NCI-H774 (cell line): ENCODE measurements at places on chromosomes 11 and 22.

DNA sequence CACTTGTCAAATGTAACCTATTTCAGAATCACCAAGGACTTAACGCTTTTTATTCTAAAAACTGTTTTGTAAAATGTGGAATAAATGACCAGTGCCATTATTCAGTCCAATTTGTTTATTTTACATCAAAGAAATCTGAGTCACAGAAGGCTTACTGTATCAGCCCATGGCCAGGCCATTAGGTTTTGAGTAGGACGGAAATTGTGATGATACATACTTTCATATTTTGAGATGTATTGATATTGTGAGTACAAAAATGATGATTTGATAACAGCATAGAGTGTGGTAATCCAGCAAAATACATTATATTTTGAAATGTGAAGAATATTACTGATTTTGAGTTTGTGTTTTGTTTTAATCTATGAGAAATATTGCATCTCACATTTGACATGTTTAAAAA, 81.1 kb downstream of the PIWIL3 start:
- DNase-seq = no peak

DNA sequence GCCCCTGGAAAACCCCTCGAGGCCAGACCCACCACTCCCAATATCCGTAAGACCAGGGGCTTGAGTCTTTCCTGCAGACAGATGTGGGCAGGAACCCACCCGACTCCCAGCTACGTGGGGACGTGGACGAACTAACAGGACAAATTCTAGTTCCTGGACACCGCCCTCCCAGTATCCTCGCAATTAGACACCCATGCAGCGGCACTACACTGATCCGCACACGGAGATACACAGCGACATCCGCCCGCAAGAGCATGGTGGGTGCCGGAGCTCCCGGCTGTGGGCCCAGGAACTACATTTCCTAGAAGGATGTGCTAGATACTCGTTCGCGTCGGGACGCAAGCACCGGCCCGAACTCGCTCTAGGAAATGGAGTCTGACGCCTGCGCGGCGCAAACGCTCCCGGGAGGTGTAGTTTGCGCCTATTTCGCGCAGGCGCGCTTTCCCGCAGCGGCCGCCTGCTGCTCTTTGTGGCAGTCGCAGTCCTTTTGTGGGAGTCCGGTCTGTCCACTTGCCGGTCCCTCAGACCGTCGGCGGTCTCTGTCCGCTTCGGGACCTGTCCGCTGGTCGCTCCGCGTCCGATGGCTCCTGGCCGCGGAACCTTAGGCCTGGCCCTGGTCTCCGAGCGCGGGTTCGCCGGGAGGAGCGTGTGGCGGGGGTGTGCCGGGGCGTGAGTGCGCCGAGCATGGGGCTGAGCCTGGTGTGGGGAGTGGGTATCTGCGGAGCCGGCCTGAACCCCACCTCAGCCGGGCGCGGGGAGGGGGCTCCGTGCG, at the start of gene ZNF74:
Gene ZNF74 (plus strand): TSS at position 447 of the 772 bp plus-strand sequence. CDS start 478 bp downstream, outside the sequence.
- DNase-seq = peak; percentile 82

- DNase-seq = no peak
These were observed 33.1 kb upstream of the MRGPRX1 start for GRCh38 chr11:18972336-18972735.

- no peak for DNase-seq
These were observed 10.6 kb upstream of the GNB1L start for GRCh38 chr22:19865141-19865829.

- no peak for DNase-seq
These were observed 32.9 kb upstream of the EED start for GRCh38 chr11:86211619-86212018.

GRCh38 chr11:81286550-81286949, 1447.1 kb downstream of the FAM181B start:
- DNase-seq = no peak

DNA sequence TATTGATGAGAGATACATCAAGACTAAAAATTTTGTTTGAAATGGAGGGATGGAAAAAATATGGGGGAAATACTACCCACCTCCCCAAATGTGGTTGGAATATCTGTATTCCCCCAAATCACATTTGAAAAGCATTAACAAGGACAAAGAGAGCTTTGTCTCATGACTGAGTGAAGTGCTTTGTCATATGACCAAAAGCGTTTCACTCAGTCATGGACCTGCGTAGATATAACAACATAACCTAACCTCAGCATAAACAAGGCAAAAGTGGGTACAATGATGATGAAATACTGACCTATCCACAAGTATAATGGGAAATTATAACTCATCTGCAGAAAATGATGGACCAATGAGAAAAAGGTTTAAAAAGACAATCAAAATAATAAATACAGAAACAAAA, 418.3 kb downstream of the TBC1D22A start:
- no peak for DNase-seq

- DNase-seq = no peak
These were observed 59.7 kb downstream of the FAM83F start for GRCh38 chr22:40054486-40054885.

DNA sequence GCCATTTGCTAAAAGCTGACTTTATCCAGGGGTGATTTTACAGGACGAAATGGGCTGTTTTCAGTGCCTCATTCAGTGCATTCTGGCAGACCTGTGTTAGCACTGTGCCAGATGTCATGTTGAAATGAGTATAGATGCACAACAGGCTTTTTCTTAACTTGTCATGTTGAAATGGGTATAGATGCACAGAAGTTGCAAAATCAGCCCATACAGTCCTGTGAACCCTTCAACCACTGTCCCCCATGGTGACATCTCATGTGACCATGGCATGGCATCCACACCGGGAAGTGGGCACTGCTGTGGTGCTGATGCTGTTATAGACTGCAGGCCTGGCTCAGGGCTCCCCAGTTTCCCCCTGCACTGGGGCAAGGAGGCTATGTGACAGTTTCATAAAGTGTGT, 2.5 kb downstream of the TALDO1 start:
- DNase-seq = no peak

DNA sequence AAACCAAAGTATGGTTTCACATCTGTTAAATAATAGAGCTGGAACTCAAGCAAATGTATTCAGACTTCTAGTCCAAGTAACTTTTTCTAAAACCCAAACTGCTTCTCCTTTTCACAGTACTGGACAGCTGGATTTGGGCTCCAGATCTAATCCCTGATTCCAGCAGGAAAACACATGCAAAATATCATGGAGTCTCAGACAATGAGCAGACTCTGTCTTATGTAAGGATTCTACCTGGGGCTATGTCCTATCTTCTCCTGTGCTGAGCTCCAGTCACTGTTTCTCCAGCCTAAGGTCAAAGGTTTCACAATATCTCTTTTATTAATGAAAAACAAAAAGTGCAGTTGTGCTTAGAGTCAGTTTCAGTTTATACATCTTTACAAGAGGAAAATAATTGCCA, 83.2 kb upstream of the EED start:
- no peak for DNase-seq

DNA sequence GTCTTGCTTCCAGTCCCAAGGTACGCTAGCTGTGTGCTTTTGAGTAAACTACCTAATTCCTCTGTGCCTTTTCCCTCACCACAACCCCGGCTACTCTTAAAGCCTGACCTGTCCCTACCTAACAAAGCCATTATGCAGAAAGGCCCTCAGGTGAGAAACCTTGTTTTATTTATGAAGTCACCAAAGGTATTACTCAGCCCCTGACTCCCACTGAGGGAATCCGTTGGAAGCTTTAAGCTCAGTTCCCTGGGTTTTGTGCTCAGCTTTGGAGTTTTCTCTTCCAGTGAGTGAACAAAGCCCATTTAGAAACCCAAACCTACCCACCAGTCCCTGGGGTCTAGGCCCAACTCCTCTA, 90.9 kb downstream of the APIP start:
- no peak for DNase-seq

DNA sequence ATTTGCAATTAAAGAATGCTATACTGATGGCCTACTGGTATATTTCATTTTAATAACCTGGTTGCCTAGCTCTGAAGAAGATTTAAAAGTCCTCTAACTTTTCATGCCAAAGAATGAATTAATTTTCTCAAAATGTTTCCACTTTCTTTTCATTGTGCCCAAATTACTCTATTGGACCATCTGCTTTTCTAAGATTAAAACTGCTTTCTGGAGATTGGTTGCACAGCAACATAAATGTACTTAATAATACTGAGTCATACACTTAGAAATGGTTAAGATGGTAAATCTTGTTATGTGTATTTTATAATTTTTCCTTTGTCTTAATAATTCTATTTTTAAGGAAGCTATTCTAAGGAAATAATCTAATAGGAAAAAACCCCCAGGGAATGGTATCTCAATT, 150.2 kb downstream of the SWAP70 start:
- DNase-seq = no peak

DNA sequence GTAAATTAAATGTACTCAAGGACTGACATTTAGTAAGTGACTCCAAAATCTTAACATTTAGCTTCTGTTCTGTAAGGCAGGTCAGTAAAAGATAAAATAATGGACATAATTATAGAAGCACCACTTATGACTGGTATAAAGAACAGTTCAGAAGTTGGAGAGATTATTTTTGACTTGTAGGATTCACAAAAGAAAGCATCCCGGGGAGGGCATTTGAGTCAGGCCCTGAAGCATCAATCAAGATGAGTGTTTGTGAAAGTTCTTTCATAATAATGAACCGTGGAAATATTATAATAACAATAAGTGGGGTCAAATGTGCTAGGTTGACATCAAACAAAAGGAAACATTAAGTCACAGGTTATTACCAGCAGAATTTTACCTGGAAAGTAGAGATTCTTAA, 201.9 kb downstream of the DDX10 start:
- no peak for DNase-seq

- no peak for DNase-seq
These were observed 15.8 kb upstream of the MOB2 start for GRCh38 chr11:1502168-1502953.

DNA sequence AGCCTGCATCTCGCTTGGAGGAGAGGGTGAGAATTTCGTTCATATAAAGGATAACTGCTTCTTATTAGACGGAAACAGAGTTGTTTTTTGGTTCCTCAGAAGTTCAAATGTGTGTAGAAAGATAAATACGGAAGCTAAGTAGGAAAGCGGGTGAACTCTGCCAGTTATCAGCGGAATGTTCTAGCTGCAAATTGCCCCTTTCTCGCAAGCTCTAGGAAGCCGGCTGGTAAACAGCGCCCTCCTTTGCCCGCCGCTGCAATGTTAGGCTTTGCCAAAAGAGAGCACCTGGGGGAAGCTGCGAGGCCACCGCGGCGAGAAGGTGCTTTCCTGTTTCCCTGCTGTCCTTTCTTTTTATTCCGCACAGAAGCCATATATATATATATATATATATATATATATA, 67.0 kb downstream of the IGLL5 start:
- DNase-seq = peak; percentile 0

DNA sequence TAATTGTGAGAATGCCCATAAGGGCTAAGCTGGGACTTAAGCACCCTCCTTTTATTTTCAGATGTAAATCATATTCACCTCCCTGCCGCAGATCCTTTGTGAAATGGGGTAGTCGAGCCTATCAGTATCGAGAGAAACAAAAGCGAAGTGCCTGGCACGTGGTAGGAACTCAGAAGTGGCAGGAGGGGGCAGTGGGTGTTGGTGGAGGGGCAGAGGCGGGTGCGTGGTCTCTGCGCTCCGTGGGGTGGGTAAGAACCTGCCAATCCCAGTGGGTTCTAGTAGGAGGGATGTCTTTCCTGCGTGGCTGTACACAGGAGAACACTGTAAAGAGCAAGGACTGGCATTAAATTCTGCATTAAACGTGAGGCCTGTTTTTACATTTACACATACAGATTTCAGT, 21.8 kb upstream of the PARVB start:
- DNase-seq = no peak

GRCh38 chr11:123250892-123251656, 56.0 kb upstream of the CLMP start:
- DNase-seq = no peak

- DNase-seq = no peak
These were observed 20.3 kb downstream of the CLDN5 start for GRCh38 chr22:19503869-19504268.

- no peak for DNase-seq
These were observed 369 bp downstream of the XRRA1 start for GRCh38 chr11:74948546-74948897.

- no peak for DNase-seq
These were observed 28.7 kb downstream of the OTOG start for GRCh38 chr11:17575431-17576425.

- DNase-seq = no peak
These were observed 183.5 kb downstream of the CWF19L2 start for GRCh38 chr11:107274138-107274537.

DNA sequence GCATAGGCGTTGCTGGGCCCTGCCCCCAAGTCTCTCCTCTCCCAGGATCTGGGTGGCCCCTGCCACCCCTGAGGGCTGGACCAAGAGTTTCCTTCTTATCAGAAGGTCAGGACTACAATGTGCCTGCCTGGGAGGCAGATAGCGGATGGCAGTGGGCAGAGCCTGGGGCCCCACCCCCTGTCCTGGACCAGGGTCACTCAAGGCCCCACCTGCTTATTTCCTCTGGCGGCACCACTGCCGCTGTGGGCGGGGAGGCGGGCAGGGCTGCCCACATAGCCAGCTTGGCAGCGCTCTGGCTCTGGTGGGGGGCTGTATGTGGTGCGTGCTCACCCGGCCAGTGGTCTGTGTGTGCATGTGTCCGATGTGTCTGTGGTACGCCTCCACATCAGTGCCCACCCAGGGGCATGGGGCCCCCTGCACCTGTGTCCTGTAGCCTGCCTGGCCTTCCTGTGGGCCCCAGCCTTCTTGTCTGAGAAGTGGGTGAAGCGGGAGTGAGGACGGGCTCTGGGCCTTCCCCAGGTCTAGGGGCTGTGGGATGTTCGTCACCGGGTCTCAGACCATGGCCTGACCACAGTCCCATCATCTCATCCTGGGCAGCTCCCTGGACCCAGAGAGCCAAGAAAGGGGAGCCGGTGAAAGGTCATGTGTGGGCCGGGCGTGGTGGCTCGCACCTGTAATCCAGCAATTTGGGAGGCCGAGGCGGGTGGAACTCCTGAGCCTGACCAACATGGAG, 3.0 kb downstream of the GAS2L1 start:
- DNase-seq = no peak

DNA sequence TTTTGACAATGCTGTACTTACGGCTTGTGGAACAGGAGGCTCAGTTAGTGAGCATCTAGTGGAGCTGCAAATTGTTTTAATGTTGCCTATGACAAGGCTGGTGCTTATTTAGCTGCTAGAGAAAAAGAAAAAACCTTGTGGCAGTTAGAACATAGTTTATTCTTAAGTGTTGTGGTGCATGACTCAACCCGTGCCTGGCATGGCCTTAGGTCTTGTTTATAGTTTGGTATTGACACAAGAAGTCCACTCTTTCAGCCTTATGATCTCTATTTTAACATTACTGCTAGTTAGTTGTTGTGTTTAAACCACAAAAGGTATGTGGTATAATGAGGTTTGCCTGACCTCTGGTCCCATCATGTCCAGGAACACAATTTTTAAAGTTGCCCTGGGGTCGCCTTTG, 744.6 kb downstream of the FAM181B start:
- DNase-seq = no peak

DNA sequence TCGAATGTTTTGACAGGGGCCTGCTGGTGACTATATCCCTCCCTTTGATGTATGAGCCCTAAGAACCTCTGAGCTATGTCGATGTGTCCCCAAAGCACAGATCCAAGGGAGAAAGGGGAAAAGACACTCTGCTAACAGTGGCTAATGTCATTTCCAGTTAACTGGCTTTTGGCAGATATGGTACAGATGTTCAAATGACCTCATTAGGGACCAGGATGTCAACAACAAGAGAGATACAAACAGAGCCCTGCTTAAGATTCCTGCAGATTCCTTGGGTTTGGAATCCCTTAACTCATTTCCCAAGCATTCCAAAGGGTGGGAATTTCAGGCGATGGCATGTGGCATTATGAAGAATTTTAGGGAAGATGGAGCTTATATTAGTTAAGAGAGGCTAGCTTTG, 517.3 kb downstream of the SOX6 start:
- no peak for DNase-seq
